ENCODE measurements at places on chromosomes 7 and 10. TPM values are rescaled to one million over a fixed set of nuclear protein-coding genes. Genes with fewer than 3 reads are reported as not detected.
A peak's percentile ranks its signal among the peaks of the same experiment; 100 is the strongest.

DNA sequence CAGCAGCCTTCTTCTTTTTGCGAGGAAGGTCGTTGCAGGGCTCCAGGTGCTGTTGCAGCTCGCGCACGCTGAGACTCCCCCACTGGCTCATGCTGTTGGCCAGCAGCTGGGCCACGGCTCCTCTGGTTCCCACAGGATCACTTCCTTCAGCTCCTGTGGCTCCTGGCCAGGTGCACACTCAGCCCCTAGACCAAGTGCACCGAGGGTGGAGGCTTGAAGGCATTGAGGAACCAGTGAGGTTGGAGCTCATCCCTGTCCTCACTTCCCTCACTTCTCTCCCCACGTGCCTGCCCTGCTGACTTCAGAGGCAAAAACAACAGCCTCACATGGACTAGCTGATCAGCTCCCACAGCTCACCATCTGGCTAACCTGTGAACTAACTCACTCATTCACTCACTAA, 46.2 kb upstream of the ADRB1 start:
- no peak for DNase-seq

GRCh38 chr10:75530299-75530698, 98.9 kb downstream of the LRMDA start:
- no peak for DNase-seq

DNA sequence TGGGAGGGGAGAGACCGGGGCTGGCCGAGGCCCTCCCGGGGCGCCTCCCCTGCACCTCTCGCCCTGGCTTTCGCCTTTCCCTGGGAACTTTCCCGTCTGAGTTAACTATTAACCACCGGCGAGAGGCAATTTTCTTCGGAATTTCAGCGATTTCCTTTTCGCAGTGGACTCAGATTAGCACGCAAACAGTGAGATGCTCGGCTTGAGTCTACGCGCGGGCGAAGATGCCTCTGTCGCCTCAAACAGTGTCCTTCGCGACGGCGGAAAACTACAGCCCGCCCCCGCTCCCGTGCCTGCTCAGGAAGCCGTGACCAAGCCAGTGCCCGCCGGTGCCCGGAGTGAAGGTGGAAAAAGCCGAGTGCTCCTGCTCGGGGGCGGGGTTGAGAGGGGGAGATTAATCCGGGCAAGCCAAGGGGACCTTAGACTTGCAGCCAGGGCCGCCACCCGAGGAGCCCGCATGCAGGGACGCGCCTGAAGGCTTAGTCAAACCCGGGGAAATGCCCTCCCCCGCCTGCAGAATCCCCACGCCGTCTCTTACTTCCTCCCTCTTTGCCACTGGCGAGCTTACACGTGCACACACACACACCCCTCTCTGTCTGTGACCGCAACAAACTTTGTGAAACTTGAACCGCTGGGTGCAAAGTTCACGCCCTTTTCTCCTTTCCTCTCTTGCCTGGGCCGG, 14.5 kb upstream of the PAX2 start:
- no peak for DNase-seq

DNA sequence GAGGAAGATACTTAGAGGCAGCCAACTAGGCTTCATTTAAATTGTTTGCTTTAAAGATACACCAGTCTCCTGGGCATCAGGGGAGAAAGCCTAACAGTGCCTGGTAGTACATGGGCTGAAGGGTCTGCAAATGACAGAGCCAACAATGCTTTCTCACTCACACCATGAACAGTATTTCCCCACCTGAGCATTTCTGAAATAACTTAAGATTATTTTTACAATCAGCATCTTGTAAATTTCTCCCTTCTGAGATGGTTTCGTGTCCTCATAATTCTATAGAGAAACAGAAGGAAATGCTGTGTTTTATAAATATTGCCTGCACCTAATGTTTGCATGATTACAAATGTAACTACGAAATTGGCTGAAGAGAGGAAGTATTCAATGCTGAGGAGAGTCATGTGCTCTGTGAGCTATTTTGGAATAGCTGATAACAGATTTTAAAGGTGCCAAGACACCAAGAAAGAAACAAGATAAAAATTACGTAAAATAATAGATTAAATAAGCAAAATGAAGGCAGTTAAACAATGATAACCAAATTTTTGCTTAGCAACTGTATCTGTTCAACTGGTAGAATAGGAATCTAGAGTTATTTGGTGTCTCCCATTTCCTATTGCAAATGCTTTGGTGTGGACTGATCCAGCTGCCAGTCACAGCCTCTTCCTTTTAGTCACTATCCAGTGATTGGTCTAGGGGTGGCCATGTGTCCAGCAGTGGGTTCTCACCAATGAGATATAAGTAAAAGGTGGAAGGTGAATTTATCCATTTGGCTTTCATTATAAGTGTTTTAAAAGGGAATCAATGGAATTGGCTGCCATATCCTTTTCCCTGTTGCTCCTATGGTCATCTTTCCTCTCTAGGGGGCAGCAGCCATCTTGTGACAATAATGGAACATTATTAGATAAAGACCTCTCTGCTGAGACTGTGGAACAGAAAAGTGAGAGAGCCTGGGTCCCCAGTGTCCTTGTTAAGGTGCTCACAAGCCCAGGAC, 167.9 kb upstream of the SLC26A5 start:
- no peak for DNase-seq

GRCh38 chr7:26105236-26105635, 46.8 kb upstream of the NFE2L3 start:
- no peak for DNase-seq

- DNase-seq = peak; percentile 73
Measured at GRCh38 chr7:35906191-35906908, 105.5 kb downstream of the SEPTIN7 start.

DNA sequence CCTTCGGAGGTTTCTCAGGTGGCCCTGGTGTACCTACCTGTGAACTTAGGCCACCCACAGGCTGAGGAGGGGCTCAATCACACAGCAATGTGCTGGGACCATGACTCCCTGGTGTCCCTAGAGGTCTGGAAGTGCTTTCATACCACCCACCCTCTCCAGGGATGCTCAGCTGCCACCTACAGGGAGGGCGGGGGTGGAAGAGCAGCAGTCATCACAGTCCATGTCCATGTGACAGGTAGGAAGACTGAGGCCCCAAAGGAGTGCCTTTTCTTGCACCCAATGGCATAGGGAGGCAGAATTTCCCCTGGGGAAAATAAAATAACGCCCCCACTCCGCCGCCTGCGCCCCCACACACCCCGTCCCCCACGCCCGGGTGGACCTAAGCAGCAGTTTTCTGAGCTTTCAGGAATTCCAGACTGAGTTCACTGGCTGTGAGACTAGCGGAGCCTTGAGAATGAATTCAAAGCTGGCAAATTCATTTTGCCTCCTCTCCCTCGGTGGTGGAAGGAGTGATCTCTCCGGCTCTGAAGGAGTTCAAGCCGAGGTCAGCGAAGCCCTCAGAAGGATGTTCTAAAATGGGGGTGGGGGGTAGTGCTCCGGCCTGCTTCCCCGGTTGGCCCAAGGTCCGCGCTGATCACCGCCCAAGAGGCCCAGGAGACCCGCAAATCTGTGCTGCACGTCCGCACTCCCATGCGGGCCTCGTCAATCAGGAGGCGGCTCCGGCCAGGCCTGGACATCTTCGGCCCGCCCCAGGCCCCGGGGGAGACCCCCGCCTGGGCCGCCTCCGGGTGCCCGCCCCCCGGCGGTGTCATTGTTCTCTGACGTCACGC, 2.1 kb upstream of the ZMIZ1 start:
- DNase-seq = no peak

GRCh38 chr10:101563007-101563406, 25.1 kb downstream of the POLL start:
- no peak for DNase-seq

DNA sequence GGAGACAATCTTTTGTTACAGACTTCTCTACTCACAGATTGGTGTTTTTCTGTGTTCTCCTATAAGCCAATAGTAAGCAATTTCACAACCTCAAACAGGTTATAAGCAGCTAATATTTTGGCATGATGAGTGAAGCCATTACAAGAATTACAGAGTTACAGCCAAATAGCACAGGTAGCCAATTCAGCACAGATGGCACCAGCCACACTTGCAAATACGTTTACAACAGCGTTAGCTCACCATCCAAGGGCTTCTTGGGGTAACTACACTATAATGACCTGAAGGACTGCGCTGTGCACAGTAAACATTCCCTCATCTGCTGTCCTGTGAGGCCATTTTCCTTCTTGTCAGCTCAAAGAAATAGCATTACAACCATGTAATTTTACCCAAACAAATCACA, 428.6 kb downstream of the TCERG1L start:
- no peak for DNase-seq

DNA sequence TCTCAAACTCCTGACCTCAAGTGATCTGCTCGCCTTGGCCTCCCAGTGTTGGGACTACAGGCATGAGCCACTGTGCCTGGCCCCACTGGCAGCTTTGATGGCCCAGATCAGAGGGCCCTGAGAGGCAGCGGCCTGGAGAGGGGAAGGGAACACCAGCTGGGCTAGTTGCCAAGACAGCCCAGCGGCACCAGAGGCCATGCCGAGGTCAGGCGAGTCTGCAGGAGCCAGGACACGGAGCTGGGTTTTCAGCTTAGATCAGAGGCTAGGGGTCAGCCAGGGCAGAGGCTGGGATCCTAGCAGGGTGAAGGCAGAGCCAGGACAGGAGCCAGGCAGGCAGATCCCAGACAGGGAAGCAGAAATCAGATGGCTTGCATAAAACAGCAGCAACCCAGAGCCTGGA, 92.9 kb downstream of the MYL10 start:
- no peak for DNase-seq

- no peak for DNase-seq
Measured at GRCh38 chr10:83045731-83046130, 1093.6 kb upstream of the GHITM start.

- DNase-seq = no peak
Measured at GRCh38 chr10:6221192-6221940, 18.6 kb downstream of the PFKFB3 start.

DNA sequence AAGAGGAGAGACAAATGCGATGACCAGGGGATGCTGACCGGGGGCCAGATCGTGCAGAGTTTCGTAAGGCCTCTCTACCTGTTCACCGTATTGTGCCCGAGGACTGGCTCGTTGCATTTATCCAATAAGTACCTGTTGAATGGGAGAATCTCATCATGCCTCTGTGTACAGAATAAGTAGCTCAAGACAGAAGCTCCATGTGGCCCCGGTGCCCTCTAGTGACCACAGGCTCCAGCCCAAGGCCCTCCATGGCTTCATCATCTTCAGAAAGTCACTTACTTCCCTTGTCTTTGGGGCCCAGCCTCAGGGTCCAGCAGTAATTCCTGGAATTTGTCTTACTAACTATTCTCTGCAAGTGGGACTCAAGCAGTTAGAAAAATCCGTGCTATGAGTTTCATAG, 151.0 kb downstream of the CHN2 start:
- DNase-seq = no peak

GRCh38 chr7:20151708-20152456, 65.3 kb downstream of the MACC1 start:
- DNase-seq = no peak

- peak; percentile 60 for DNase-seq
Measured at GRCh38 chr7:130141161-130141883, 63.9 kb downstream of the TMEM209 start.

- no peak for DNase-seq
Measured at GRCh38 chr10:14309593-14309992, 21.1 kb downstream of the FRMD4A start.

GRCh38 chr7:89687211-89687610, 467.1 kb upstream of the STEAP1 start:
- DNase-seq = no peak

- DNase-seq = no peak
Measured at GRCh38 chr7:84237533-84238173, 43.1 kb upstream of the SEMA3A start.

DNA sequence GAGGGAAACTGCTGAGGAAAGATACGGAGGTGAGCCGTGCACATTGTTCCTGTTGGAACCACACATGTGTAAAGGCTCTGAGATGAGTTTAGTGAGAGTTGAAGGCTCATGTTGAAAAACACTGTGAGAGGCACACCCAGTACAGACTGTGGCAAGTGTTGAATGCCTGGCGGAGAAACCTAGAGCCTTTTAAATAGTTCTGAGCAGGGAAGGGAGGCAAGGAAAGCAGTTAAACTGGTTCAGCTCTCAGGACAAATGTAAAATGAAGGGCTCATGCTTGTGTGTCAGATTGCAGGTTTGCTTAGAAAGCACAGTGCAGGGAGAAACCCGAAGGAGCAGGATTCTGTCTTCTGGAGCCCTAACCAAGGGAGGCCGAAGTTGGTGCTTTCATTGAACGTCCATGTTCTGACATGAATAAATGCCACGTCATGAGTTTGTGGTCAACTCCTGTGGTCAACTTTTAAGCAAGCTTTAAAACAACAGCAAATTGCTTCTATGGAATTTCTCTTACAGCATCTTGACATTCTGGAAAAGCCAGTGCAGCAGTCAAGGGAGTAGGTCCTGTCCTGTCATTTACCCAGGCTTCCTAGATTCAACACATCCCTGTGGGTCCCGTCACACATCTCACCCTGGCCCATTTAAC, 650.9 kb upstream of the GALNT17 start:
- DNase-seq = no peak

- no peak for DNase-seq
Measured at GRCh38 chr10:120538091-120538490, 81.1 kb downstream of the PLPP4 start.

DNA sequence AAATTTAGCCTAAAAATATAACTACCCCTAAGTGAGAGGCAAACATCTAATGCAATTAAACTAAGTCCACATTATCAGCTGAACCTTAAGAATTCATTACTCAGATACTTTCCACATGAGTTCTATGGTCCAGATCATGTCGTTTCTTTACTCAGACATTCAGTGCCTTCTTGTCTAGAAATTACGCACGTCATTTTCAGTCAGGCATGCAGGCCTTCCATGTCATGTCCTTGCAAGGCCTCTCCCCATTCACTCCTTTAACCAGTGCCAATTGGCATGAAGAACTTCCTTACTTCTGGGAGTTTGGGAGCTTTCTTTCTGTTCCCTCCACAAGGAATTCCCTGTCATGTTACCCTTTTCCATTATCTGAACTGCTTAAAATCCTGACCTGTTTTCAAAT, 118.8 kb downstream of the NRP1 start:
- DNase-seq = no peak

DNA sequence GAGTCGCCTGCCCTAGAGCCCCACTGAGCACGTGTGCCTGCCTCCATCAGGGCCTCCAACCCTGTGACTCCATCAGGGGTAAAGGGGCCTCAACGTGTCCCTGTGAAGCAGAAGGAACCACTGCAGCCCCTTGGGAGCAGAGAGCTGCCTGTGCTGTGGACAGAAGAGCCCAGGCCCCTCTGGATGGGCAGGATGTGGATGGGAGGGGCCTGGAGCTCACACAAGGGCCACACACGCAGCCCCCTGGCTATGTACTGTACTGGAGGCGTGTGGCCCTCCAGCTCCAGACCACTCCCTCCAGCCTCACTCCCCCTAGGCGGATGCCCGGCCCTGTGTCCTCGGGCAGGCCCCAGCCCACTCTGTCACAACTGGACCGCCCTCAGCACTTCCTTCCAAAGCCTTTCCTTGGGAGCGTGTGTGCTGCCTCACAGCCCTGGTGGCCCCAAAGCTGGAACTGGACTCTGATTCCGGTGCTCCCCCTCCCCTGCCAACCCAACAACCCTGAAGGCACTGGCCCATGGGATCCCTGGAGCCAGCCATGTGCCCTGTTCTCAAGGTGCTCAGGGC, 238.0 kb downstream of the TCERG1L start:
- no peak for DNase-seq

- DNase-seq = no peak
Measured at GRCh38 chr7:121994625-121995410, 121.9 kb downstream of the PTPRZ1 start.

CUZD1 gene
- 4.1 TPM for total RNA-seq

FAM25C gene
- total RNA-seq = not detected

DNAJB12 gene
- total RNA-seq = 26.3 TPM

ARHGAP22 gene
- total RNA-seq = 0.83 TPM

ASZ1 gene
- total RNA-seq = not detected

GRID1 gene
- total RNA-seq = not detected

AKR1C4 gene
- total RNA-seq = not detected

All from CD4-positive, alpha-beta memory T cell (primary cell).